ENCODE measurements at places on chromosomes 2 and 18.

GRCh38 chr18:23743733-23744333 is 54.6 kb downstream of the LAMA3 start:
- no peak for DNase-seq

GRCh38 chr2:73268830-73269685 is 15.2 kb downstream of the FBXO41 start:
- DNase-seq = no peak

DNA sequence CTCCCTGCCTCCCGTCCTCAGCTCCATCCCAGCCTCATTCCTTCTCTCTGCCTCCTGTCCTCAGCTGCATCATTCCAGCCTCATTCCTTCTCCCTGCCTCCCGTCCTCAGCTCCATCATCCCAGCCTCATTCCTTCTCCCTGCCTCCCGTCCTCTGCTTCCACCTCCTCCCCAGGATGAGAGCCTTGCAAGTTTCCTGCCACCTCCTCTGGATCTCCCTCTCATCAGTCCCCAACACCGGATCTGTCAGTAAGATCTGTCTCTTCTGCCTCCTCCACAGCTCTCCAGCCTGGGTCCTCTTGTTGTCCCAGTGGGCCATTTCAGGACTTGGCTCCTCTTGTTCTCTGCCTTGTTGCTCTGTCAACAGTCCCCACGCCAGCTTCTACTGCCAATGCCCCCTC is 130.9 kb downstream of the NDUFA10 start:
- no peak for DNase-seq

- DNase-seq = peak; percentile 69
These were observed 25.0 kb upstream of the COPS8 start for GRCh38 chr2:237060534-237061312.

DNA sequence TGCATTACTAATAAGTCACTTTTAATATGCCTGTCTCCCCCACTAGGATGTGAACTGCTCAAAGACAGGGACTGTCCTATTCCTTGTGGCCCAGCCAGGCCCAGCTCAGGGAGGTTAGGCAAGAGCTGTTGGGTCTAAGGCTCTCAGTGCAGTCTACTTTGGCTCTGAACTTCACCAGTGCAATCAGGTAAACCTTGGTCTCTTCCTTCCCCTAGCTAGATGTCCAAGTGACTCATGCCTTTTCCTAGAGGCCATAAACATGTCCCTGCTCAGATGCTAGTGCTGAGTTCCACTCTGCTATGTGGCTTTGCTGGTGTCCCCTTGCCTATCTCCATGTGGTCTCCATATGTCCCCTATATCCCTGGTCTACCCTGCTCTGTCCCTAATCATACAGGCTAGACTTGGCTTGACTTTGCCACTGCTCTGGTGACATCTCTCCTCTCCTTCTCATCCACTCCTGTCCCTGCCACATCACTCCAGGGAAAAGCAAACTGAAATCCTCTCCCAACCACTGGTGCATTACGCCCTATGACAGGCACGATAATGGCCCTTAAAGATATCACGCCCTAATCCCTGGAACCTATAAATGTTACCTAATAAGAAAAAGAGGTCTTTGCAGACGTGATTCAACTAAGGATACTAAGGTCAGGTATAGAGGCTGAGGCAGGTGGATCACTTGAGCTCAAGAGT is 45.7 kb upstream of the PPP1CB start:
- no peak for DNase-seq

DNA sequence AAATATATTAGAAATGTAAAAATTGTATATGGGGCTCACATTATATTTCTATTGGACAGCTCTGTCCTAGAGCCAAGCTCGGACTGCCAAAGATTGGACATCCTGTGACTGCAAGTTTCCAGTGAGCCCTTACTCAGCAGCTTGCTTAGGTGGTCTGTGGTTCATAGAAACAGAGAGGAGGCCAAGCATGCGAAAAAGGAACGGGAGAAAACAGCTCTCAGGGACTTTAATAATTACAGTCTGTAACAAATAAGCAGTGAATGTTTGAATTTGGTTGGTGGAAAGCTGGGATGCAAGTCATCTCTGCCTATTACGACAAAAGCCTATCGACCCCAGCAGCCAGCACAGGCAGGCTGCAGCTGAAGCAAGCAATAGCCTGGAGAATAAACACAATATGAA is 35.6 kb downstream of the WIPF1 start:
- no peak for DNase-seq

GRCh38 chr2:109164739-109165221 is 35.8 kb downstream of the SH3RF3 start:
- no peak for DNase-seq

DNA sequence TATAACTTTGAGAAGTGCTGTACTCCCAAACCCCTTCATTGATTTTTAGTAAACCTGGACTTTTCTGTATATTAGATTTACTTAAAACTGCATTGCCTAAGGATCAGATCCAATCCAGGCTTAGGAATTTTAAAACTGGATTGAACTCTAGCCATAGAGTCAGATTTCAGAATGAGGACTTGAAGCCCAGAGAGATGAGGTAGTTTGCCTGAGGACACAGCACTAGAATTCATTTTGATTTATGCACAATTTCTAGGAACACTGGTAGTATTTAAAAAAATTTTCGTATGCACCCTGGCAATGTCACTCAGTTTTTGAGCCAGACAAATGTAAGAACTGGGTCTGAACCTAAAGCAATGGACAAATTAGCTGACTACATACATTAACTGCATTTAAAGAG is 144.9 kb downstream of the KCTD1 start:
- no peak for DNase-seq

DNA sequence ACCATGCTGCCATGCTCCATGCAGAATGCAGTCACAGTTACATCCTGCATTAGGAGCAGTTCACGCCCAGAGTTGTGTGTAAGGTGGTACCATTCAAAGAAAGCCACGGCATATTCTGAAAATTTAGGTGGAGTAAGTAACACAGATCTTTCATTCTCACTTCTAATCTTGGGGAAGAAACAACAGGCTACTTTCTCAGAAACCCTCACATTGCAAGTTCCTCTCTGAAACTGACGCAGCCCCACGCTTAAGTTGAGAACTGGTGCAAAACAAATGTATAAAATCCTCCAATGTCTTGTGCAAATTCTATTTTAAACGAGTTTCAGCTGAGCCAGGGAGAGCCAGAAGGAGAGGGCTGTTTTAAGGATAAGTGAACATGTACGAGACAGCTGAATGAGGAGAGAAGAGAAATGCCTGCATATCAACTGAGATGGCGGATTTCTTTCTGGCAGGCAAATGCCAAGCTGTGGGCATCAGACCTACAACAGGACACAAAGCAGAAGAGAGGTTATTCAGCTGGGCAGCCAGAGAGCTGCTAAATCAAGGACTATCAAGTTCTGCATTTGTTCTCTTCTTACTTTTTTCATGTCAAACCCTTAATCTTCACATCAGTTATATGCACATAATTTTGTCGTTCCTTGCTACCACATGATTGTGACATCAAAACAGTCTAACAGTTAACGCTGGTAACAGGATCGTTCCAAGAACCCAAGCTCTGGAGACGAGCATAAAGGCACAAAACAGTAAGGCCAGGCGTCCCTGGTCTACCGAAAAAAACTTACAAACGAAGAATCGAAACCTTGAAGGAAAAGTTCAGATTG is 6.4 kb downstream of the ARL4C start:
- DNase-seq = peak; percentile 12

DNA sequence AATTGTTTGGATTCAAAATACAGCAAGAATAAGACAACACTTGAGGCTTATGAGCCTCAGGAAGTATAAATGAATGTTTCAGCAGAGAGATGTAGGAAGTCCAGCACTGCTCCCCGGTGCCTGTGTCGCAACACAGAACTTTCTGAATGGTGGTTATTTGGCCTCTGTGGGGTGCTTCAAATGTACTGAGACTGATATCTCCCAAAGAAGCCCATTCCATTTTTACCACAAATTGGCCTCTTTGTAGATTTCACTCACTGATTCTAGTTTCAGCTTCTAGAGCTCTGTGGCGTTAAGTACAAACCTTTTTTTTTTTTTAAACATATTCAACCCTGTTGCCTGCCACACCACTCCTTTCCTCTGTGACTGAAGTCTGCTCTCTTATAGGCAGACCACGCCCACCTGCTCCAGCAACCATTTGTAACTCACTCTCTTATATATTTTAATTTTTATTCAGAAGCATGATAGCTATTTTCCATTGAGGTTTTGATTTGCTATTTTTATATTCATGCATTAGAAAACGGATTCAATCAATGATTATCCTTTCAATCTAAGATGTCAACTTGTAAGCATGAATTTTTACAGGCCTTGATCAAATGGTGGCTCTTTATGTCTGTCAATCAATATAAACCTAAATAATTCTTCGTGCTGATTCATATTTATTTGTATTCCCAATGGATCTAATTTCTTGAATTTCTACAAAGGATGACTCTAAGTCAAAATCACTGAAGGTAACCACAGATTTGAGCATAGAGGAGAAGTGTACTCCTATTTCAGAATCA is 277.1 kb upstream of the CCDC68 start:
- no peak for DNase-seq

- peak; percentile 25 for DNase-seq
These were observed 127.6 kb upstream of the SPOPL start for GRCh38 chr2:138373993-138374408.

DNA sequence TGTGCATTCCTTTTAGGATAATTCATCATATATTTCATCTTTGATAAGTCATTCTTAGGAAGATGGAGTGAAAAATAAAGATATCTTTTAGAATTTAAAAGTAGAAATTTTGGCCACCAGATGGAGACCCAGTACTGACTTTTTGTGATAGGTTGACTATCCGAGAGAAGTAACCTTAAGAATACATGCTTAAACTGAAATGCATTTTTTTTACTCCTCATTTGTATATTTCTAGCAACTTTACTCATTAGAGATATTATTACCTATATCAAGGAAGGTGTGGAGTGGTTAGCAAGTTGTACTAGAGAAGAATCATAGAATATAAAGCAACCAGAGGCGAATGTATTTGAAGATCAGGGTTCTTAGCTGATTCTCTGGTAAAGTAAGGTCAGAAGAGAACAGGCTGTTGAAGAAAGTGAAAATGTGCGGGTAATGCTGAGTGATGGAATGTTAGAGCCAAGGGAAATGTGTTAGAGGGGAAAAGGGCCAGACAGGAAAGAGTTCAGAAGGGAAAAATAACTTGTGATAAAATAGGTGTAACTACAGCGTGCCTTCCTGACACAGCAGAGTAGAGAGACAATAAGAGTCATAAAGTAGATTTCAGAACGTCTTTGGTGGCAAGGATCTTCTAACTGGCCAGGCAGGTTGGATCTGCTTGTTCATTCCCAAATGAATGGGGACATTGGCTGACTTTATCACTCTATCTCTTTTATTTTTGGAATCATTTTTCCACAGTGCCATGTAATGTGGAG is 52.3 kb downstream of the TDRD15 start:
- peak; percentile 74 for DNase-seq

GRCh38 chr2:227817850-227818674 is 4.4 kb downstream of the CCL20 start:
- DNase-seq = no peak

DNA sequence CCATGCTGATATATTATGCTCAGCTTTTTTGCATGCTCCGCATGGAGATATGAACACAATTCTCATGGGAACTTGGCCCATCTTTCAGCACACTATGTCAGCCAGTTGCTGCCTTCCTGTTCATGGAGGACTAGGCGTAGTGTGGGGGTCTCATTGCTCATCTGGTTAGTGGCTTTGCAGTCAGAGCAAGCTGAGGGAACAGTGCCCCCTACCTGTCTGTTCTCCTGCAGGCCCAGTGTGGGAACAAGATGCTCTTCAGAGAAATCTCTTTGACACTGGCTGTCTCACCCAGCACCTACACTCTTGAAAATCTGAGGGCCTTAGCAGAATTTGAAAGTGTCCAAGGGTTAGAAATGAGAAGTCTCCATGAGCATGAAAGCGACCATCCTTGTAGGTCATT is 47.1 kb downstream of the SPTBN1 start:
- DNase-seq = peak; percentile 19

GRCh38 chr2:56217106-56217505 is 33.3 kb downstream of the CCDC85A start:
- DNase-seq = no peak

DNA sequence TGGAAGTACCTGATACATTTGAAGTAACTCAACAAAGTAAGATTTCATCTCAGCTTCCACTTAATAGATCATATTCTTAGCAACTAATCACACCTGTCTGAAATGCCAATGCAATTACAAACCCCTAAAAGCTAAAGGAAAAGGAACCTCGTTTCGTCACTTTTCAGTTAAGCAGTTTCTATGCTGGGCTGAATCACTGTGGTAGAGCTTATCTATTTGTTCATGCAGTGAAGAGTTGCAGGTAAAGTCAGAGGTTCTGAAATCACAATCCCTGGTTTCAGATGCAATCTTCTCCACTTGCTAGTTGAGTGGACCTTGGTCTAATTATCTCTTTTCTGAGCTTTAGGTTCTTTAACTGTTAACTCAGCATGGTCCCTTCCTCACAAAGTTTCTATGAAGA is 6.3 kb downstream of the HRH4 start:
- DNase-seq = no peak

DNA sequence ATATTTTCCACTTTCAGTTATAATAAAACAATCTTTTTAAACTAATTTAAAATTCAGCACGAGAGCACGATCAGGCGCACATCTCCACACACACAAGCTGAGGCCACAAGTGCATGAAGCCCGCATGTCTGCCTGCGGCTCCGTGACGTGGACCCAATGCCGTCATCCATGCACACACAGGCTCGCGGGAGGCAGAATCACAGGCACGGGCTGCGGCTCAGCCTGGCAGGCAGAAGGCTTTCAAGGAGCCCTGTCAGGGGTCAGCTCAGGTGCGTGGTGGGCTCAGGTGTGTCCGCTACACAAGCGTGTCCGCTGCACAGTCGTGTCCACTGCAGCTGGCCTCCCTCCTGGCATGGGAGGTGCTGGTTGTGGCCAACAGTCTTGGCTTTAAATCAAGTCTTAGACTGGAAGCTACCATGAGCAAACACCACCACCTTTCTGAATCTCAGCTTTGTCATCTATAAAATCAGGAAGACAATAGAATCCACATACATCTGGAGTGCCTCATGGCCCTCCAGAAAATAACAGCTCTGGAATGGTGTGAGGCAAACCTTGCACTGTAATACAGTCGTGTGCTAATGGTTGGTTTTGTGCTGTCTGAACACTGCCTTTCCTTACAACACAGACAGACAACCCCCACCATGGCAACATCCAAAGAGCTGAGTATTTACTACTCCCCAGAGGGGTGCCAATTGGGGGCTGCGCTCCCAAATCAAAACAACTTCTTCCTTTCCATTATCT is 210.1 kb downstream of the NDUFA10 start:
- no peak for DNase-seq

DNA sequence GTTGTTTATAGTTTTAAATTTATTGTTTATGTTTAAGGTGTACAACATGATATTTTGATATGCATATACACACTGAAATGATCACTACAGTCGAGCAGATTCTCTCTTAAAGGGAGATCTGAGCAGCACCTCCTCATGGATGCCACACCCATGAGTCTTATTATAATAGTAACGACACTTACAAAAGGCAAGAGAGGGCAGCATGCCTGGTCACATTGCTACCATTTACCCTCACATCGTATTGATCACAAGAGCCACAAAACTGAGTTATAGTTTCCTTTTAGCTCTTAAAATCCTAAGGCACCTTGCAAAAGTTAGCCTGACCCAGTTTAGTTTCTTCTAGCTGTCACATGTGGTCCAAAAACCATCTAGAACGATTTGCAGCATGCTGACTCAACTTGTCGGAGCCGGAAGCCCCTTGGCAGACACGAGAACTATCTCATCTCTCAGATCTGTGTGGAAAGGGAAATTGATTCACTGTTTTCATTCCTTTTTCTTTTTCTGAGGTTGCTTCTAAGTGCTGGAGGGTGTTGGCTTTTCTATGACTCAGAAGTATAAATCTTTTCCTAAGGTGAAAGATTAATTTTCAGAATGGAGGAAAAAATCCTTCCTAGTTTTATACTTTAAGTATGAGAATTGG is 85.3 kb downstream of the CDC42EP3 start:
- no peak for DNase-seq

- no peak for DNase-seq
These were observed 81.5 kb downstream of the CD226 start for GRCh38 chr18:69866212-69866611.

Data from midbrain (tissue), 1 donor.